Thoracic aorta (tissue), 2 donors: ENCODE measurements at places on chromosomes 12 and 14. TPM values are rescaled to one million over a fixed set of nuclear protein-coding genes. Genes with fewer than 3 reads are reported as not detected.

Gene AKAP5
- total RNA-seq, result 2.8 TPM

Gene INHBC
- total RNA-seq, result not detected

Gene TTC6
- total RNA-seq, result not detected

Gene PMCH
- not detected for total RNA-seq

Gene METTL17
- 94.8 TPM for total RNA-seq

Gene AQP2
- total RNA-seq, result 3.0 TPM

Gene PLEKHD1
- total RNA-seq, result 0.49 TPM

Gene KIF5A
- 2.7 TPM for total RNA-seq

Gene RD3L
- not detected for total RNA-seq

Gene TEX52
- total RNA-seq, result not detected

Gene SCN8A
- 0.54 TPM for total RNA-seq

Gene TEX22
- total RNA-seq, result not detected

Gene TMEM132C
- total RNA-seq, result 0.56 TPM

Gene NTF3
- total RNA-seq, result 24.4 TPM

Gene ABCD2
- total RNA-seq, result 0.71 TPM

Gene TPI1
- total RNA-seq, result 322 TPM
